ENCODE measurements at places on chromosomes 4 and X.

- no peak overlapping the region for H3K4me3 ChIP-seq
- no peaks in the 10 kb centered on the region for H3K36me3 ChIP-seq
- no peak for DNase-seq
- H3K27me3 ChIP-seq, result no peaks in the 10 kb centered on the region
Measured at GRCh38 chr4:26030260-26030667, 116.2 kb downstream of the SMIM20 start.

GRCh38 chrX:147559191-147559590 lies 352.5 kb upstream of the FMR1 start:
- no peaks in the 10 kb centered on the region for H3K36me3 ChIP-seq
- no peak for DNase-seq
- H3K27ac ChIP-seq, result no peak overlapping the region

DNA sequence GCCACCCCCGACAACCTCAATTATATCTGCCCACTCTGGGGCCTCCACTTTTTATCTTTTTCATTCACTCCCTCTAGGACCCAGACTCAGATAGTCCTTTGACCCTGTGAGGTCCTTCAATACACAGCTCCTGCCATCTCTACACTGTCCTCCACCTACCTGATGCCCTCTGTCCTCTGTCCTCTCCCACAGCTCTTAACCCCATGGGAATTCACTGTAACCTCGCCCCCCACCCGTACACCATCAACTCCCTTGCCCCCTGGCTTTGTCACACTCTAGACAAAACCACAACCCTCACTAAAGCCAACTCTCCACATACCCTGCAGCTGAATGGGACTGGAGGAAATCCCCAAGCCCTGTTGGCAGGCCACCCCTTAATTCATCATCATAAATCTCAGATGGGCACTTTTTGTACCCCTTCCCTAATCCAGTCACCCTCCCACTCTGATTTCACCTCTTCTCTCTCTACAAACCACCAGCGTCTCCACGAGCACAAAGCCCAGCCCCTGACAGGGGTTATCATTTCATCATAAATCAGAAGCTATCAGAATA lies 52.3 kb upstream of the ENPP6 start:
- no peaks in the 10 kb centered on the region for H3K36me3 ChIP-seq
- peaks cover 24% of the 10 kb centered on the region for H3K4me1 ChIP-seq
- H3K27me3 ChIP-seq, result no peaks in the 10 kb centered on the region
- H3K4me3 ChIP-seq, result no peak overlapping the region
- no peak for DNase-seq

GRCh38 chr4:89617317-89617716 lies 219.6 kb downstream of the SNCA start:
- no peaks in the 10 kb centered on the region for H3K36me3 ChIP-seq
- no peaks in the 10 kb centered on the region for H3K4me1 ChIP-seq
- H3K4me3 ChIP-seq, result no peak overlapping the region
- no peak overlapping the region for H3K27ac ChIP-seq
- no peak for DNase-seq

DNA sequence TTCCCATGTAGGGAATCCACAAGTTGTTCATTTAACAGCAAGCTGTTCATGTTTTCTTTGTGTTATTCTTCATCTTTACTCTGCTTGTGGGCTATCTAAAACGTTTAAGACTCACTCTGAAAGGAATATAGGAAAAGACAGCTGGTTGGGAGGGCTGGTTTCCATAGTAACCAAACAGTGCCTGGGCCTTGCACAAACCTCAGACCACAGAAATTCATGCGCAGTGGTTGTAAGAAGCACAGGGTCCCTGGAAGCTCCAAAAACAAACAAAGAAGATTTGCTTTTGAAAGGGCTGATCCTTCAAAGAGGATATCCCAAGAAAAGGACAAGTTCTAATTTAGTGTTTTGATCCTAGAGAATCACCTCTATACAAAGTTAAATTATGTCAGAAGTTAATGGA lies 7.8 kb downstream of the SERTM2 start:
- no peak overlapping the region for H3K27ac ChIP-seq
- no peaks in the 10 kb centered on the region for H3K4me1 ChIP-seq
- H3K27me3 ChIP-seq, result no peaks in the 10 kb centered on the region
- H3K4me3 ChIP-seq, result no peak overlapping the region
- no peak for DNase-seq

DNA sequence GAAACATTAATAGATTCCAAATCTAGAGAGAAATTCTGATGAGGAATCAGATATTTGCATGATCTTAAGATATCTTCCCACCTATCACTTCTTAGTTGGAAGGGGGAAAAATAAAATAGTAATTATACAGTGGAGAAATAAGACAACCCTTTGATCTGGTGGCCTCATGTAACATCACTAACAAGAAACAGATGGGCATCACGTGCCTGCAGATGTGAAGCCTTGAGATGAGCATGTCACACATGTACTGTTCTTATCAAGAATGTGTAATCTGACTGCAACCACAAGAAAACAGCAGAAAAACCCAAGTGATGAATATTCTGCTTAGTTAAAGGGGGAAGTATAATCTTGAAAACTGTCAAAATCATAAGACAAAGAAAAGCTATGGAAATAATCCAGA lies 31.4 kb upstream of the NKX6-1 start:
- peaks cover 26% of the 10 kb centered on the region for H3K4me1 ChIP-seq
- H3K36me3 ChIP-seq, result no peaks in the 10 kb centered on the region
- H3K27ac ChIP-seq, result peak overlapping the region; percentile 31
- no peak for DNase-seq
- no peak overlapping the region for H3K4me3 ChIP-seq

- no peak for DNase-seq
- no peaks in the 10 kb centered on the region for H3K36me3 ChIP-seq
- H3K27ac ChIP-seq, result no peak overlapping the region
- H3K4me1 ChIP-seq, result no peaks in the 10 kb centered on the region
- H3K27me3 ChIP-seq, result no peaks in the 10 kb centered on the region
- H3K4me3 ChIP-seq, result no peak overlapping the region
Measured at GRCh38 chr4:124590480-124590879, 122.1 kb downstream of the ANKRD50 start.

DNA sequence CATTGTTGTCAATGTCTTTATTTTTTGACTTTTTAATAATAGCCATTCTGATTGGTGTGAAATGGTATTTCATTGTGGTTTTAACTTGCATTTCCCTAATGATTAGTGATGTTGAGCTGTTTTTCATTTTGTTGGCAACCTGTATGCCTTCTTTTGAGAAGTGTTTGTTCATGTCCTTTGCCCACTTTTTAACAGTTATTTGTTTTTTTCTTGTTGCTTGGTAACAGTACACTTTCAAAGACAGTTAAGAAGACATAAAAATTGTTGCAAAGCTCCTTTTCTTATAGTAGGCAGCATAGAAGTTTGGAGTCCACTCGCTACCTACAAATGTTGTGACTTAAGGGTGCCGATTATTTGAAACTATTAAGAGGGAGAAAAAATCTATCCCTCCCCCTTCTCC lies 48.7 kb upstream of the SLC7A11 start:
- no peak for DNase-seq
- H3K27me3 ChIP-seq, result no peaks in the 10 kb centered on the region
- no peaks in the 10 kb centered on the region for H3K4me1 ChIP-seq
- no peaks in the 10 kb centered on the region for H3K36me3 ChIP-seq

DNA sequence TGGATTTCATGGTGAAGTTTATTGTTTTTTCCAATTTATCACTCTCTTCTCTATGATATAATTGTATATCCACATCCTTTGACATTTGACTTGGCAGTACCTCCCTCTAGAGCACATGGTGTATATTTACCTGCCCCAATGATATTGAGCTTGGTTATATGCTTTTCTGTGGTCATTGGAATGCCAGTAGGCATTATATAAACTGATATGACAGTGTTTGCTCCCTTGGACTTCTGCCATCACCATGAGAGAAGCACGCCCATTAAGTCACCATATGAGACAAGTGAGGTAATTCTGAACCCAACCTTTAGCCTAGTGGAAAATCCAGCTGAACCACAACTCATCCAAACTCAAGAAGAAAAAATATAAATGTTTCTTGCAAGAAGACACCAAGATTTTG lies 2761.5 kb downstream of the ARAP2 start:
- no peaks in the 10 kb centered on the region for H3K27me3 ChIP-seq
- H3K36me3 ChIP-seq, result no peaks in the 10 kb centered on the region
- peak; percentile 74 for DNase-seq
- H3K27ac ChIP-seq, result no peak overlapping the region
- H3K4me1 ChIP-seq, result no peaks in the 10 kb centered on the region

DNA sequence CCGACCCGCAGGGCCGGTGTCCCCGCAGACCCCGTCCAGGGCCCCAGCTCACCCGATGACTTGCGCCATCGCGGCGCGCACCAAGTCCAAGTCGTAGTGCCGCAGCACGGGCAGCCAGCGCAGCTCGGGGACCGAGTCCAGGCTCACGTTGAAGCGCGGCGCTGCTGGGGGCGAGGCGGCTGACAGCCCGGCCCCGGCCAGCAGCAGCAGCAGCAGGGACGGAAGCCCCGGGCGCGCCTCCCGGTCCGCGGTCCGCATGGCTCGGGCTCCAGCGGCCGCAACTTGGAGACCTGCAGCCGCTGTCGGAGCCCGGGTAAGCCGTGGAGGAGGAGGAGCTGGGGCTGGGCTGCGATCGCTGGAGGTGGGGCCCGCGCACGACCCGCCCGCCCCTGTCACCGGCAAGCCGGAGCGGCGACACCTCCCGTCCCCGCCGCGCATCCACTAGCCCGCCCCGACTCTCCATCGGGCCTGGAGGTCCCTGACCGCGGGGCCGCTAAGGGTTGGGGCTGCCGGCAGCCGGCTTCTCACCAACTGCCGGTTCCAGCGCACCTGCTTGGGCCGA lies at the start of gene NAAA:
TSS of gene NAAA (minus strand) at position 322 of the 562 bp plus-strand sequence. CDS start at position 258, 64 bp downstream.
- no peaks in the 10 kb centered on the region for H3K4me1 ChIP-seq
- peak within 1 kb of the TSS; percentile 98 for H3K4me3 ChIP-seq
- no peak within 1 kb of the TSS for H3K27ac ChIP-seq
- H3K27me3 ChIP-seq, result no peaks in the 10 kb centered on the region
- peak; percentile 55 for DNase-seq

Data from PC-3 (cell line).